ENCODE measurements at places on chromosomes 3 and 15.

GRCh38 chr3:115996420-115997108 is 373.3 kb downstream of the GAP43 start:
- no peak for DNase-seq
- no peak overlapping the region for H3K4me3 ChIP-seq
- H3K36me3 ChIP-seq = no peaks in the 10 kb centered on the region

DNA sequence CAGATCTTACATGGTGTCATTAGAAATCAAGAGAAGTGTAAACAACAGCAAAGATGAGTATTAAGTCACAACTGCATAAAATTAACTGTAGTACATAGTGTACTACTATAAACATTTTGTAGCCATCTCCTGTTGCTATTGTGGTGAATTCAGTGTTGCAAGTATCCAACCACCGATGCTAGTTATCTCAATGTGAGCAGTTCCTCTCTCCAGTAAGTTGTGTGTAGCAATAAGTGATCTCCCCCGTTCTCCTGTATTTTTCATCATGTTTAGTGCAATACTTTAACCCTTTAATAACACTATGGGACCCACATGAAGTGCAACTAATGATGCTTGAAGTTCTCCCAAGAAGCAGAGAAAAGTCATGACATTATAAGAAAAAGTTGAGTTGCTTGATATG is 264.7 kb upstream of the KCNH8 start:
- H3K27ac ChIP-seq = no peak overlapping the region
- peaks cover 3% of the 10 kb centered on the region for H3K36me3 ChIP-seq
- no peaks in the 10 kb centered on the region for H3K4me1 ChIP-seq
- DNase-seq = no peak
- H3K4me3 ChIP-seq = no peak overlapping the region

DNA sequence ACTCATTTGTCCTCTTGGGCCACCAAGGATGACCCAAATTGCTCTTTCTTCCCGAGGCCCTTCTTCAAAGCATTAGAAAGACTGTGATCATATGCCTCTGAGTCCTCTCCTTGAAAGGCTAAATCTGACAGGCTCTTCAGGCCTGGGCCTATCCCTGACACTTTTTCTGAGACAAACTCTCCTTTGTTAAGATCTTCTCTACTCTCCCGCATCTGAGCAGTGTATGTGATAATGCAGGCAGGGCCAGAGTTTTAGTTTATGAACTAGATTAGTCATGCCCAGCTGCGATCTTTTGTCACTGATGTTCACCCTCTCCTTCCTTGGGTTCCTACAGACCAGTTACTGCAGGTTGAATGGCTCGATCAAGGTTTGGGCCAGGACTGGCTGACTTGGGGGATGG is 39.2 kb downstream of the MASP1 start:
- H3K4me1 ChIP-seq = peaks cover 2% of the 10 kb centered on the region
- no peak overlapping the region for H3K4me3 ChIP-seq
- no peak for DNase-seq
- no peak overlapping the region for H3K27ac ChIP-seq

- H3K4me3 ChIP-seq = no peak overlapping the region
- DNase-seq = no peak
- H3K36me3 ChIP-seq = peaks cover 2% of the 10 kb centered on the region
Measured at GRCh38 chr3:17640466-17640865, 102.0 kb downstream of the TBC1D5 start.

DNA sequence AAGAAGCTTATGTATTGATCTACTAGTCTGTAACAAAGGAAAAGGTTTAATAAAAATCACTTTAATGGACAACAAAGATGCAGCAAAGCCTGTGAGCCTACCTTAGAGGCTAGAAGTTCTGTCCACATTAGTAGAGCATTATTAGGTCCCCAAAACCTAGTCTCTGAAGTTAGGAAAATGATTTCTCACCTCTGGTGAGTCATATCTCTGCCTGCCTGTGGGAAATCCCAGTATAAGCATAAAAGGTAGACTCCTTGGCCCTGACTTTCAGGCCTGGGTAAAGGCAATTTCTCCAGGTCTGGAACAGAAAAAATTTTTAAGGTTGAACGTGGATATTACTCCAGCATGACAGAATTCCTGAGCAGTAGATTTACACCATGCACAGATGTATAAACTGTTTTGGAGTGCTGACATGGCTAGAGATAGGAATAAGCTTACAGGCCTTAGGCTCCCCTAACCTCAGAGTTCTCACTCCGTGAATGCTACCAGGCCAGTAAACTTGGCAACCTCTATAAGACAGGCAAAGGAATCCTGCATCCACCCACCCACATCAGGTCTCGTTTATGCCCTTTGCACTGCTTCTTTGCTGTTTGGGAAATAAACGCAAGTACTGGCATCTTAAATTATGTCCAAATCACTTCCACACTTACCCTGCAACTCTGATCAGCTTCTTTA is 104.1 kb downstream of the SERPINI1 start:
- no peak overlapping the region for H3K4me3 ChIP-seq
- no peaks in the 10 kb centered on the region for H3K27me3 ChIP-seq
- DNase-seq = no peak
- no peaks in the 10 kb centered on the region for H3K36me3 ChIP-seq

- H3K36me3 ChIP-seq = peaks cover 53% of the 10 kb centered on the region
- peak overlapping the region; percentile 91 for H3K27ac ChIP-seq
- no peak for DNase-seq
- H3K27me3 ChIP-seq = no peaks in the 10 kb centered on the region
Measured at GRCh38 chr15:44719293-44719999, 8.1 kb downstream of the B2M start.

GRCh38 chr3:51436998-51437639 is 46.0 kb downstream of the RBM15B start:
- no peak overlapping the region for H3K4me3 ChIP-seq
- no peak overlapping the region for H3K27ac ChIP-seq
- H3K36me3 ChIP-seq = peaks cover 17% of the 10 kb centered on the region
- peaks cover 7% of the 10 kb centered on the region for H3K4me1 ChIP-seq
- H3K27me3 ChIP-seq = no peaks in the 10 kb centered on the region
- no peak for DNase-seq

- no peaks in the 10 kb centered on the region for H3K27me3 ChIP-seq
- H3K4me3 ChIP-seq = no peak overlapping the region
- DNase-seq = peak; percentile 15
Measured at GRCh38 chr15:31457631-31458526, 131.2 kb downstream of the KLF13 start.

GRCh38 chr3:159879598-159879997 is 109.0 kb upstream of the IL12A start:
- H3K36me3 ChIP-seq = no peaks in the 10 kb centered on the region
- peaks cover 9% of the 10 kb centered on the region for H3K27me3 ChIP-seq
